ENCODE measurements at places on chromosomes 5 and 9. TPM values are rescaled to one million over a fixed set of nuclear protein-coding genes. Genes with fewer than 3 reads are reported as not detected.

SLC23A1 gene
- 0.04 TPM for total RNA-seq

GGTA1 gene
- 9.9 TPM for total RNA-seq

SH3PXD2B gene
- total RNA-seq: 19.2 TPM

LRRC19 gene
- not detected for total RNA-seq

Data from muscle of leg (tissue), 16 donors.